ENCODE measurements at places on chromosomes 2 and 18. TPM values are rescaled to one million over a fixed set of nuclear protein-coding genes. Genes with fewer than 3 reads are reported as not detected.
A peak's percentile ranks its signal among the peaks of the same experiment; 100 is the strongest.

DNA sequence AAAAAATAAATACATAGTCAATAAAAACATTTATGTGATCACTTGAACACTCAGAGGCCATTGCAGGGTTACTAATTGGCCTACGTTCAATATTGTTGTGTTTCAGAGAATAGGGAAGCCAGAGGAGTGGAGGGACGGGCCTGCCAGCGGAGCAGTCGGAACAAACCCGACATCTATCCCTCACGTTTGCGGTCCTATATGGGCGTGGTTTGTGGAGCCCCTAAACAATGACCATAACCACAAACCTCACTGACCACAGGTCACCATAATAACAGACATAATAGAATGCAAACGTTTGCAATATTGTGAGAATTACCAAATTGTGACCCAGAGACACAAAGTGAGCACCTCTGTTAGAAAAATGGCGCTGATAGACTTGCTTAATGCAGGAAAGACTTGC is 19.5 kb upstream of the ZNF516 start:
- no peak for DNase-seq

DNA sequence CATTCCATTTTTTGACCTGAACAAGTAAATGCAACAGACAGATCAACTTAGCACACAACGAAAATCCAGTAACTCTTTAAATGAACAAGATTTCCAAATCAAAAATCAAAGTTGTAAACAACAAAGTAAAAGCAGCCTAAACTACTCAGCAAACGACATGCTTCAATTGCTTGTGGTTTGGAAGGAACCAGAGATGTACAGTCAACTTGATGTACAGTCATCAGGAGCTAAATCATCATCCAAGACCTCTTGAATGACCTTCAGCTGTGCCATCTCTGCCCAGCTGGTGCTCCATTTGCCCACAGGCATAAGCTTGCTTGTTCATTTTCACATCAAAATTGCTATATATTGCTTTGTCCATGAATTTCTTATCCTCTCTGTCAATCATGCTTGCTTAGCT is 109.8 kb downstream of the UPP2 start:
- peak; percentile 54 for DNase-seq

DNA sequence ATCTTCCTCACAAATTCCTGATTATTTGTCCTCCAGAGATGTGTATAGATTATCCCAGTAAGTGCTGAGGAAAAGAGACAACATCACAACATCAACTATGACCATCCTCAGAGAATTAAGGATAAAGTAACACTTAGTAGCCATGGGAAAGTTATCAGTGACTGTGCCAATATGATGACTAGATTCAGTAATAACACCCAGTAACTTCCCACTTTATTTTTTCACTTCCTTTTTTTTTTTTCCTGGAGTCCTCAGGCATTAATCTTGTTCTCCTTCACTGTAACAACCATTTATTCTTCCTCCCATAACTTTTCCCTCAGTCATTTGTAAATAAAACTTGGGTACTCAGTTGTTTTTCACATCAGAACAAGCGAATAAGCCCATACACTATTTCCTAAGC is 16.7 kb upstream of the PID1 start:
- DNase-seq = no peak

- no peak for DNase-seq
These were observed 112.0 kb downstream of the GULP1 start for GRCh38 chr2:188403676-188404075.

- no peak for DNase-seq
These were observed 105.8 kb downstream of the WDR7 start for GRCh38 chr18:56756966-56757365.

DNA sequence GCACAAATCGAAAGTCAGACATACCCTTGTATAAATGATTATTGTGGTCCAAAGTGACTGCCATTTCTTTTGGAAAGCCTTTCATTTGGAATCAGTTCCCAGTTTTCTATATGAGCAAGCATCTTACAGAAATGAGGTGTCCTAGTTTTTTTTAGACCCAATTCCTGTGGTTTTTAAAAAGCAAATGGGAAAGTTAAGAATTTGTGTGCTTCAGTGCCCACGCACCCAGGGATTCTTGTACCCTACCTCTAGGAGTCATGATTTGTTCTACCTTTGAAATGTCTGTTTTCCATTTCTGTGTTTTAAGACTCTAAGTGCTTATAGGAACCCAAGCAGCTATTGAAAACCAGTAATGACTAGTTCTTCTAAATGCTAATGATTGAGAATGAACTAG is 218.1 kb downstream of the CAMKMT start:
- no peak for DNase-seq

DNA sequence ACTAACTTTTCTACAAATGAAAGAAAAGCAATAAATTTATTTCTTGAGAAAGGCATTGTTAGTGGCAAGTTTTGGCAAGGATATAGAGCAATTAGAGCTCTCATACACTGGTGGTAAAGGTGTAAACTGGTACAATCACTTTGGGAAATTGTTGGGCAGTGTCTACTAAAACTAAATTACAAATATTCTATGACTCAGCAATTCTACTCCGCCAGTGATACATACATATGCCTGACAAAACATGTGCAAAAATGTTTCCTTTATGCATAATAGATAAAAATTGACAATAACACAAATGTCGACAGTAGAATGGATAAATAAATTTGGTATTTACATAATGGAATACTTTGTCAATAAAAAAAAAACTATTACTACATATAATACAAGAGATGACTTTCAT is 96.3 kb upstream of the SATB2 start:
- no peak for DNase-seq

GRCh38 chr2:182852801-182853200 is 13.6 kb downstream of the FRZB start:
- no peak for DNase-seq

DNA sequence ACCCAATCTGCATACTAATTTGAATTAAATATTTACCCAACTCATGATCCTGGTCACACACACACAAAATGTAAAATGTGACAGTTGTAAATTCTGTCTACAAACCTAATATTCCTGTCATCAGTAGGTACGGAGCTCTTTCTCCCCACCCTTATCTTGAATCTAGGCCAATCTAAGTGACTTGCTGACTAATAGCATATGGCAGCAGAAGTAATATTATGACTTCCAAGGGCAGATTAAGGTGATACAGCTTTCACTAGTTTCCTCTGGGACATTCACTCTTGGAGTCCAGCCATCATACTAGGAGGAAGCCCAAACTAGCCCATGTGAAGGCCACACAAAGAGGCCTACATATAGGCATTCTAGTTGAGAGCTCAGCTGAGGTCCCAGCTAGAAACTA is 89.4 kb downstream of the TMEM131 start:
- no peak for DNase-seq

DNA sequence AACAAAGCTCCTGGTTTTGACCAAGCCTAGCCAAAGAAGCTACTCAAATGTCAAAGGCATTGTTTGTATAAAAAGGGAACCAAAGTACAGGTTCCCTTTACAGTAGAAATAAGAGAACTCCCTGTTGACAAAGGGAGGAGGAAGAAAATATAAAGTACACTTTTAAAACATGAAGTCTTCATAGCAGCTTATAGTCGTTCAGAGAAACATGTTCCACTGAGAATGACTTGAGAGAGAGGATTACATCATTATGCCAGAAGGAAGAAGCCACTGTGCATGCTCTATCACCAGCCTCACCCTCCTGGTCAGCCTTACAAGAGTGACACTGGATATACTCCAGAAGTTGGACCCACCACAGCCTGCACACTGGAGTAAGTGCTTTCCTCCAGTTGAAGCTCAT is 2.5 kb upstream of the DHRS9 start:
- no peak for DNase-seq

DNA sequence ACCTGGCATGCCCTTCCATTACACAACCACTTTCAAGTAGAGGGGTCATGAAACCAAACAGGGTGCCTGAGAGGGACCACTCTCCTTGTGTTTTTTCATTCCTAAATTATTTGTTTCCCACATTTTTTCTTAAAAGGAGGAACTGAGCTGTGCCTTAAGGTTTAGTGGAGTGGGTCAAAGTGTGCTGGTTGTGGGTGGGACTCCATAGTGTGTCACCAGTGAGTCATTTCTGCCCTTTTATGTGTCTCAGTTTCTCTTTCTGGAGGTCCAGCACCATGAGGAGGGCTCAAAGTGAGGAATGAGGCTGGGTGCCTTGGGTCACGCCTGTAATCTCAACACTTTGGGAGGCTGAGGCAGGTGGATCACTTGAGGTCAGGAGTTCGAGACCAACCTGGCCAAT is 37.8 kb downstream of the COMMD1 start:
- DNase-seq = no peak

DNA sequence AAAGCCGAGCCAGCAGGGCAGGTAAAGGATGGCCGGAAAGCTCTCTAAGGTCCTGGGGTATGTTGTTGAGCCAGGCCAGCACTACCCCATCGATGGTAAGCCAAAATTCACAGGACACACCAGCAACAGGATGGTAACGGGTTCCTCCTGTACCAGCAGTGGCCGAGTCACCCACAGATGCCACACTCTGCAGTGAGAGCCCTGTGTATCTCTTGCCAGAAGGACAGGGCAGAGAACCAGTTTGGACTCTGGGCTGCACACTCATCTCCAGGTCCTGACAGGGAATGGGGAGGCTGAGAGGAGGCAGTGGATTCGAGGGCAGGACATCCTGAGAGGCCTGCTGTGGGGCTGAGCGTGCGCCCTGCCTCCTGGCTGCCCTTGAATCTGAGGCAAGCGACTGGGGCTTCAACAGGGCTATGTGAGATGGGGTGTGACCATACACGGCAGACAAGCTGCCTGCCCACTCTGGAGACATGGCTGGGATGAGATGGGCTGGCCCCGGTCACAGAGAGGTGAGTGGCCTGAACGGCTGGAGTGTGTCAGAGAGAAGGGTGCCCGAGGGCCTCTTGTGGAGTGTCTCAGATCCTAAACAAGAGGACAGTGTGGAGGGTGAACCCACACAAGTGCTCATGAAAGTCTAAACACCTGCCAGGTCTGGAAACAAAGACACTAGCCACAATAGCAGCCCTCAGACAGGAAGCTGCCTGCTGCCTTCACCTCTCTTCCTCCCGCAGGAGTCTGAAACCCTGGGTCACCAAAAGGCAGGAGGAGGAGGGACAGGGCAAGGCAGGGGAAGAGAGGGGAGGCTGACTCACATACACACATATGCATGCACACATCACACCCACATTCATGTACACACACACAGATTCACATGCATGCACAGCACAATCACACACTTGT is 182.3 kb downstream of the LOXHD1 start:
- no peak for DNase-seq

DNA sequence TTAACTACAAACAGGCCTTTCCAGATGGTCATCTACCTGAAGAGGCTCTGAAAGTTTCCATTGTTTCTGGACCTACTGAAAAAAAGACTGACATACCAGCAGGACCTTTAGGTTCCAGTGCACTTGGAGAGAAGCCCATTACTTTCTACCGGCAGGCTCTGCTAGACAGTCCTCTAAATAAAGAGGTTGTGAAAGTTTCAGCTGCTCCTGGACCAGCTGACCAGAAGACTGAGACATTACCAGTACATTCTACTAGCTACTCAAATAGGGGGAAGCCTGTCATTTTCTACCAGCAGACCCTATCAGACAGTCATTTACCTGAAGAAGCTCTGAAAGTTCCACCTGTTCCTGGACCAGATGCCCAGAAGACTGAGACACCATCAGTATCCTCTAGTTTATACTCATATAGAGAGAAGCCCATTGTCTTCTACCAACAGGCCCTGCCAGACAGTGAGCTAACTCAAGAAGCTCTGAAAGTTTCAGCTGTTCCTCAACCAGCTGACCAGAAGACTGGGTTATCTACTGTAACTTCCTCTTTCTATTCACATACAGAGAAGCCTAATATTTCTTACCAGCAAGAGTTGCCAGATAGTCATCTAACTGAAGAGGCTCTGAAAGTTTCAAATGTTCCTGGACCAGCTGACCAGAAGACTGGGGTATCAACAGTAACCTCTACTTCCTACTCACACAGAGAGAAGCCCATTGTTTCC is 65.8 kb downstream of the ALMS1 start:
- no peak for DNase-seq

- DNase-seq = no peak
These were observed 1037.7 kb upstream of the KLHL29 start for GRCh38 chr2:22347306-22347705.

- DNase-seq = no peak
These were observed 429.1 kb upstream of the PKDCC start for GRCh38 chr2:41618754-41619153.

- no peak for DNase-seq
These were observed 30.6 kb downstream of the HJURP start for GRCh38 chr2:233823731-233824121.

DNA sequence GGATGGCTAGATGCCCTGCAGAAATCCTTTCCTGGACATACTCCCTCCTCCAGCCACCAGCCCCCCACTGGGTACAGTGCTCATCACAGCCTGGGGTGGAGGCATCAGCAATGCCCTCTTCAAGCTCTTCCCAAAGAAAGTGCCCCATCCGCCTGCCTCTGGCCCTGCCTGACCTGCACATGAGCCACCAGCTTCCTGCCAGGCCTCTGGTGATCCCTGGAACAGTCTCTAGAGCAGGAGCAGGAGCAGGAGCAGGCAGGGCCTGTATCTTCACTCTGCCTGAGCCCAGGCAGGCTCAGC is 54.1 kb upstream of the CAB39 start:
- DNase-seq = no peak

- no peak for DNase-seq
These were observed 94.0 kb upstream of the DAPL1 start for GRCh38 chr2:158701101-158701500.

DNA sequence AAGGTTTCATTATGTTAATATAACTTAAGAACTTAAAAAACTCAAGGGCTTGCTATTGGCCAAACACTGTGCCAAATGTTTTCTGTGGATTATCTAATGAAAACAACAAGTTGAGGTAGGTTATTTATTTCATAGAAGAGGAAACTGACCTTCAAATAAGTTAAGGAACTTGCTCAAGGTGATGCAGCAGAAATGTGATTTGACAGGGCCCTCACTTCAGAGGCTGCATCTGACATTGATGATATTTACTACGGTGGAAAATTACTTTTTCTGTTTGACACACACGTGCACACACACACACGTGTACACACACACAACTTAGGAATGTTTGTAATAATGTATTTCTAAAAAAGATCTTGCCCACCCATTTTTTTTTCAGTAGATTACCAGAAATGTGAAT is 137.2 kb upstream of the CXCR4 start:
- no peak for DNase-seq

- peak; percentile 30 for DNase-seq
These were observed 34.9 kb downstream of the C18orf54 start for GRCh38 chr18:54392543-54393023.

GRCh38 chr2:17495590-17495989 is 22.6 kb downstream of the RAD51AP2 start:
- no peak for DNase-seq

GRCh38 chr2:8624855-8625398 is 56.9 kb upstream of the ID2 start:
- no peak for DNase-seq

GRCh38 chr18:70931942-70932814 is 643.3 kb downstream of the SOCS6 start:
- DNase-seq = peak; percentile 2

SLC38A11 gene
- not detected for total RNA-seq

C1QL2 gene
- total RNA-seq = not detected

TBR1 gene
- total RNA-seq = not detected

GLI2 gene
- total RNA-seq = 4.0 TPM

VIL1 gene
- not detected for total RNA-seq

GALNT13 gene
- total RNA-seq = 0.52 TPM

FLACC1 gene
- 0.22 TPM for total RNA-seq

MTCL1 gene
- total RNA-seq = 60.1 TPM

ZEB2 gene
- total RNA-seq = 6.3 TPM

MALT1 gene
- 47.7 TPM for total RNA-seq

IL36G gene
- not detected for total RNA-seq

Data from epithelial cell of proximal tubule (primary cell).